ENCODE measurements at places on chromosomes 6 and 20. TPM values are rescaled to one million over a fixed set of nuclear protein-coding genes. Genes with fewer than 3 reads are reported as not detected.

- H3K4me3 ChIP-seq, result no peak overlapping the region
- H3K4me1 ChIP-seq, result peaks cover 32% of the 10 kb centered on the region
- H3K27me3 ChIP-seq, result no peaks in the 10 kb centered on the region
- peak overlapping the region; percentile 7 for H3K27ac ChIP-seq
- peak; percentile 50 for DNase-seq
Observed at GRCh38 chr6:149046822-149047246, 270.7 kb upstream of the TAB2 start.

- H3K27me3 ChIP-seq, result no peaks in the 10 kb centered on the region
- H3K36me3 ChIP-seq, result no peaks in the 10 kb centered on the region
- no peaks in the 10 kb centered on the region for H3K4me1 ChIP-seq
- H3K27ac ChIP-seq, result no peak overlapping the region
- DNase-seq, result no peak
Observed at GRCh38 chr6:120384671-120385070, 949.6 kb downstream of the TBC1D32 start.

The IMPG1 gene
- total RNA-seq, result not detected

The ADAM33 gene
- not detected for total RNA-seq

The RIPOR2 gene
- 430 TPM for total RNA-seq

GRCh38 chr20:32534661-32535240, 50.4 kb downstream of the NOL4L start:
- no peaks in the 10 kb centered on the region for H3K27me3 ChIP-seq
- no peak for DNase-seq
- H3K4me1 ChIP-seq, result peaks cover 54% of the 10 kb centered on the region
- H3K4me3 ChIP-seq, result peak overlapping the region; percentile 55

The LCA5 gene
- total RNA-seq, result 0.92 TPM

The GRIK2 gene
- not detected for total RNA-seq

The PACRG gene
- total RNA-seq, result not detected

DNA sequence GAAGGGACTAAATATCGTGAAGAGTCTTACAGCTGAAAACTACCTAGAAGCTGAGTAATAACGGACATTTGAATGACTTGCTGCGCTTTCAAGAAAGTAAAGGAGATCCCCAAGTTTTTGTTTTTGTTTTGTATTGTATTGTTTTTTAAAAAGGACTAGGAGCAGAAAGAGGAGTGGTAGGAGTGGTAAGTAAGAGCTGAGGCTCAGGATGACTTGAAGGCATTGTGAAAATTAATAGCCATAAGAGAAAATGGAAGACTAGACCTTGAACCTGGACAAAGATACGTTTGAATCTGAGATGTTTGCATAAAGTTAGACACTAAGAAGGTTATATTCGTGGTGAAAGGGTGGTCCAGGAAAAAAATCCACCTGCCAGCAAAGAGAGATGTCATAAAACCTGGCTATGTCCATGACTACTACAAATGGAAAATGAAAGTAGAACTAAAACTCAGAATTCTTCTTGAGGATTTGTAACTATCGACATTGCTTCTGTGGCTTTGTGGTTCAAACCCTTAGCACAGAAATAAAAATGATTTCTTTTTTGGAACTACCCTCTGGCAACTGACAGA, 824.8 kb upstream of the FLRT3 start:
- H3K27me3 ChIP-seq, result no peaks in the 10 kb centered on the region
- H3K27ac ChIP-seq, result no peak overlapping the region
- peak overlapping the region; percentile 74 for H3K4me3 ChIP-seq
